Osteoblast (primary cell): ENCODE measurements at places on chromosomes 3 and 15.
A peak's percentile ranks its signal among the peaks of the same experiment; 100 is the strongest.

GRCh38 chr3:184441202-184441900 is 61.5 kb downstream of the CHRD start:
- DNase-seq, result peak; percentile 54

DNA sequence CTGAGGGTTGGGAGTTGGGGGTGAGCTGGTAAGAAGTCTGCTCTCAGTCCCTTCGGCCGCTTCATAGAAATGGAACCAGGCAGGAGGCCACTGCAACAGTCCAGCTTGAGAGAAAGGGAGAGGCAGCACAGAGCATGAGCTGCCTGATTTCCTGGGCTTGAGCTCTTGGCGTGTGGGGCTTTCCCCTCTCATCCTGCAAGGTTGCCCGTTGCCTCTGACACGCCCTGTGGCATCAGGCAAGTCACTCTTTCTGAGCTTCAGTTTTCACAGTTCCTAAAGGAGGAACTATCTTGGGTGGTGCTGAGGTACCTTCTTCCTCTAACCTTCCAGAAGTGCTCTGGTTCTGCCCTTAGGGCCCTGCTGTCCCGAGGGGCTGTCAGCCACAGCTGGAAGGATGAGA is 4.9 kb downstream of the MESP2 start:
- DNase-seq, result peak; percentile 76

GRCh38 chr3:61996366-61996765 is 377.0 kb downstream of the FEZF2 start:
- DNase-seq, result no peak

DNA sequence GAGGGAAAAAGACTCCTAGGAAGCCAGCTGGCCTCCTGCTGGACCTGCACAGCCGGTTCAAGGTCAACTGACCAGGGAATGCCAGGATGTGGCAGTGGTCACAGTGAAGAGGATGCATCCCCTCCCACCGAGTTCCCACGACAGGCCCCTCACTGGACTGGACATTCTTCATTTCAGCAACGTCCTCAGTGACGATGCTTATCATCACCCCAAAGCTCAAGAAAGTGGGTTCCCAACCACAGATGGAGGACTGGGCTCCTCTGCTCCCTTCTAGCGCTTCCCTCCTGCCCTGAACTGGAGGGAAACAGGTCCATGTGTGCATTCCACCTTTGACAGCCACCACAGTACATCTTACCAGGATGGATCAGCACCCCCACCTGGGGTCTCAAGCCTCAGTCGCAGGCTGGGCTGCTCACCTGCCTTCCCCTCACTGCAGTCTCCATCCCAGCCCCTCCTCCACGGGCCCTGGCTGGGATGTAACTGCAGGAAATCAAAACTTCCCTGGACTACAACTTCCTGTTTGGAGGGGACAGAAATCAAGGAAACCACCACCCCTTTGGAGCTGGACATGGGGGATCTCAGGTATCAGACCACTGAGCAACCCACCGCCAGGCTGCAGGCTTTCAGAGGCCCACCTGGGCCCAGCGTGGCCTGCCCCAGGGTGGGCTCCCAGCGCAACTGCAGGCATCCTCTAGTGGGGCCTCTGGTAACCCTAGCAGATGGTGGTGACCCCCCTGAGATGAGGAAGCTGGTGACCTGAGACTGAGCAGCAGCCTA is 7.3 kb downstream of the CALML4 start:
- DNase-seq, result no peak

DNA sequence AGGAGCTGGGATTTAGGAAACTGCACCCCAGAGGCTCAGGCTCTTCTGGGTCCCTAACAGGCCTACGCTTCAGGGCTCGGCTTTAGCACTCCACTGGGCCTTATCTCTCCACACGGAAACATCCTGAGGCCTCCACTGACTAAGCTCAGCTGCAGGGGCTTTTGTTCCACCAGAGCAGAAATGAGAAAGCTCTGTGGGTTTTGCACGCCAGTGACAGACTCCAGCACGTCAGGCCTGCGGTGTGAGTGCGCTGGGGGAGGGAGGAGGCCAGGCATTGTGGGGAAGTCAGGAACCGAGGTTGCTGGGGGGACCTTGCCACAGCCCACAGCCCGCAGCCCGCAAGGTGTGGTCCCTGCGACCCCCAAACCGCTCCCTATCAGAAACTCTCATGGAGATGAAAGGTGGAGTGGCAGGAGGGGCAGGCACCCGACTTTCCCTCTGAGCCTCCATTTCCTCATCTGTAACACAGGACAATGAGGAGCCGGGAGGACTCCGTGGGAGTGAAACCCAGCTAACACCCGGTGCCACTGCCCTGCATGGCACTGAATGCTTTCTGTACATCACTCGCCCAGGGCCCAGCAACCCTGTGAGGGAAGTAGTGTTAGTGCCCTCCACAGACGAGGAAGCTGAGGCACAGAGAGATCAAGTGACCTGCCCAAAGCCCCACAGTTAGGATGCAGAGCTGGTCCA is 106.5 kb downstream of the TPRA1 start:
- no peak for DNase-seq

DNA sequence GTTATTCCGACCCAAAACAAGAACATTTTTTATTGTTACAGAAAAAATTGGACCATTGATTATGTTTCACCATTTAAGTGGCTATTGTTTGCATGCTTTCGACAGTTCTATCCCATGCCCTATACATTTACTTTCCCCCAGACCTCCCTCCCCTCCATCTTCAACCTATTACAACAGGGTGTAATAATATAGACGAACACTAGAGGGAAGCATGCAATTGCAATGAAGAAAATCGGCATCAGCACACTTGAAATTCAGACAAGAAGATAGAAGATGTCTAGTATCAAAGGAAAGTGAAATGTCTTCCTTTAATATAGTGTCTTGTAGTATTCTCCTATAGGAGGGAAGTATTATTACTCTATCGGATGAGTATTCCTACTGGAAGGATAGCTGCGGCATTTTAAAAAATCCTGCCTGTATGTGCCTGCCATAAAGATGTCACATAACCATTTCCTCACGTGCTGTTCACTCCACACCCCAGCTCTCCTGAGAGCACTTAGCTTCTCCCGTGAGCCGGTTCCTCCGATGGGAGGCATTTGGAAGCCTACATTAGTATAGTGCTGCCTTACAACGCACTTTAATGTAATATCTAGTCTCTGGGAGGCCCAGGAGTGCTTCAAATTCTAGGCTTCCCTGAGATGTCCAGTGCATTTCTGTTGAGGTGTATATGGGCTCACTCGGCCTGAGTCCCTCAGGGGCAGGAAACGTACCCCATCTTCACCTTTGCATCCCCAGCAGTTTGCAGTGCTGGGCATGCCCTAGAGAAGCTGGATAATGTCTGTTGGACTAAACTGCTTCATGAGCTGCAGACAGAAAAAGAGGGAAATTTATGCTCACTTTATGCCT is 17.8 kb upstream of the ERICH6 start:
- DNase-seq, result peak; percentile 59

- peak; percentile 49 for DNase-seq
Measured at GRCh38 chr3:13224967-13225366, 151.7 kb upstream of the IQSEC1 start.

- no peak for DNase-seq
Measured at GRCh38 chr3:61965770-61966131, 404.4 kb downstream of the PTPRG start.

- DNase-seq, result no peak
Measured at GRCh38 chr15:92960996-92961681, 61.0 kb downstream of the CHD2 start.

- DNase-seq, result no peak
Measured at GRCh38 chr15:77851691-77852090, 219.0 kb upstream of the LINGO1 start.

- peak; percentile 46 for DNase-seq
Measured at GRCh38 chr3:46096336-46096735, 69.1 kb upstream of the XCR1 start.

GRCh38 chr3:70813311-70813710 is 500.9 kb upstream of the MDFIC2 start:
- no peak for DNase-seq

GRCh38 chr3:126567696-126568438 is 9.1 kb upstream of the C3orf22 start:
- peak; percentile 73 for DNase-seq

- no peak for DNase-seq
Measured at GRCh38 chr3:72996121-72996472, 514 bp upstream of the PPP4R2 start.

DNA sequence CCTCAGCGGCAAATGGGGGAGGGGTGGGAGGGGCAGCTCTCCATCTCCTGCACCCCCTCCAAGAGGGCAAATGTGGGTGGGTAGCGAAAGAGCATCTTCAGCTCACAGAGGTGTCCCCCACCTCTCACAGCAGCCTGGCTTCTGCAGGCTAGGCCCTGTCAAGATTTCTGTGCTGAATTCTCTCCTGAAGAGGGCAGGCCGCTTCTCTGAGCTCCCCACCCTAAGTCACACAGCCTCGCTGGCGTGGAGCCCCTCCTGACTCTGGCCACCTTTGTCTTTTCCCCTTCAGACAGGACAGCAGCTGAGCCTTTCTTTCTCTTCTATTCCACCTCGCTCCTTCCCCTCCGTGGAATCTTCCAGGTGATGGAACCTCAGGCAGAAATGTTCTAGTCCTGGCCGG is 26.3 kb upstream of the ADAMTS7 start:
- no peak for DNase-seq

DNA sequence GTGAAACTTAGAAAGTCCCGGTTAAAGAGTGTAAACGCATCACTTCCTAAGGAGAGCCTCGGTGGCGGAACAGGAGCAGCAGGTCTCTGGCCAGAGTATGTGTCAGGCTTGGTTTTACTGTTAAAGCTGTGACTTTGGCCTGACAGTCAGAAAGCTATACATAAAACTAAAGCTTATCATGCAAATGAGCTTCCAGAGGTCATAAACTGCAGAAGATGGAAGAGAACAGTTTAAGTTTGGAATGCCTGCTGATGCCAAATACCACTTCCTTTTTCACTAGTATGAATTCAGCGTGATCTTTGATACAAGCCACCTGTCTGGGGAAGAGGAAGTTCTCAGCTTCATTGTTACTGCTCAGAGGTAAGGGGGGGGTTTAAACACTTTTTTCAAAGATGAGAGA is 125.1 kb upstream of the CTDSPL start:
- DNase-seq, result no peak

GRCh38 chr3:143163562-143164100 is 44.1 kb downstream of the CHST2 start:
- DNase-seq, result no peak
